ENCODE measurements at places on chromosomes 1 and 21.

- no peak for DNase-seq
Measured at GRCh38 chr1:71583756-71584155, 502.9 kb upstream of the ZRANB2 start.

DNA sequence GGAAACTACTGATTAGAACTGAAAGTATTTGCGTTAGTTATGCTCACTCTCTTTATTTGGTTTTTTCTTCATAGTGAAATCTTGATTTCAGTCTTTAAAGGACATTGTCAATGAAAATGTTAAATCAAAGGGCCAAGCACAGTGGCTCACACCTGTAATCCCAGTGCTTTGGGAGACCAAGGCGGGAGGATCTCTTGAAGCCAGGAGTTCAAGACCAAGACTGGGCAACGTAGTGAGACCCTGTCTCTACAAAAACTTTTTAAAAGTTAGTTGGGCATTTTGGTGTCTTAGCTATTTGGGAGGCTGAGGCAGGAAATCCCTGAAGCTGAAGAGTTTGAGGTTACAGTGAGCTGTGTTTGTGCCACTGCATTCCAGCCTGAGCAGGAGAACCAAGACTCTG is 13.6 kb downstream of the RLF start:
- DNase-seq: no peak

- no peak for DNase-seq
Measured at GRCh38 chr21:42236014-42236413, 17.1 kb downstream of the ABCG1 start.

DNA sequence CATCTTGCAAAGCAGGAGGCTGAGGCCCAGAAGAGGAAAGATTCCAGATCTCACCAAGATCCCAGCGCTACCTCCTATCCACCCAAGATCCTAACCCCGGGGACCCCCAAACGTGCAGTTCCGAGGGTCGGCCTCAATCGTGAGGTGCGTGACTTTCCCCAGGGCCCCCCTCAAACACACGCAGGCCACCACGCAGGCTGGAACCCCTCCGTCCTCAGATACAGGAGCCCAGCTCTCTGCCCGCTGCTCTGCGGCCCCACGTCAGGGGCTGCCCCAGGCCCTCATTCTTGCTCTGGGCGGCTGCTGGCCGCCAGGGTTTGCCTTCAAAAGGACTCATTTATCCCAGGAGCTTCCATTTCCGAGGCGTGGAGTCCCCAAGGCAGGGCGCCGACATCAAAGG is 39.9 kb downstream of the KRTAP10-1 start:
- no peak for DNase-seq

GRCh38 chr1:178500091-178500770 is 3.5 kb upstream of the CLEC20A start:
- no peak for DNase-seq

DNA sequence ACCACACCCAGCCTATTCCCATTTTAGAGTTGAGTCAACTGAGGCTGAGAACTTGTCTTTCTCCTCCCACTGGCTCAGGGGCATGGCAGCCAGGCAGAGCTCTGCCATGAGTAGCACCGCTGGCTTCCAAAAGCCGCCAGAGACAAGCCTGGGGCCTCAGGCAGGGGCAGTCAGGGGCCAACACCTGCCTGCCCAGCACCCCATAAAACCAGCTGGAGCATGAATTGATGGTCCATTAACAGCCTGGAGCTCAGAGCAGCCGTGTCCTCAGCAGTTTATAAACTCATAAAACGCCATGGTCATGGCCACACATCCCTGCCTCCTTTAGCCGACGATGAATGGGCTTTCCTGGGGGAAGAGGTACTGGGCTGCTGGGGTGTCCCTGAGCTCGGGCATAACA is 50.6 kb upstream of the PAX7 start:
- no peak for DNase-seq

DNA sequence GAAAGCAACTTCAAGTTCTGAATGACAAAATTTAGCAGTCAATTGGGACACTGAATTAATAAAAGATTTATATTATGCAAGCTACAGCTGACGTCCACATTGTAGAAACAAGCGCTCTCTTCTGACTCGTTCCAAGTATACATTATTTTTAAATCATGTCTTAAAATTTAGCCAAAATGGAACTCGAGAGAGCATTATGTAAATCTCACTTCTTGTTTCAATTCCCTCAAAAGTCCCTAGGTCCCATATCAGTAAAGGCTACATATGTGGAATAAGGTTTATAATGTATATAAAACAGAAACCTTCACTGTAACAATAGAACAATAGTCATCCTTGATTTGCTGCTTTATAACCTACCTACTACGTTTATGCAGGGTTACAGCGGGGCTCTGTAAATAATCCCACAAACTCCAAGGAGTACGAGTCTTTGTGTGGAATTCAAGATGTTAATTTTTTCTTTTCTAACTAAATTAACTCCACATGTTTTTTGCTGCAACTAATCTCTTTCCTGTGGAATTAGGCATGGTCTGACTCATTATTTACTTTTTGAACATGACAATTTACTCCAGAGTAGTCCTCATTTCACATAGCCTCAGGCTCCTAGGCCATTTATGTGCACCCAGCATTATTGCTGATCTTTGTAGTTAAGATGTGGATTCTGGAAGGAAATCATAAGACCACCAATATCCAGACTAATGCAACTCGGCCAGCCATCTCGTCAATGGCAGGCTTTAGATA is 785.1 kb downstream of the LTN1 start:
- DNase-seq: no peak

- DNase-seq: peak; percentile 87
Measured at GRCh38 chr1:224615861-224616755, at the start of gene CNIH3. CNIH3 (plus strand) TSS chr1:224616317; CDS start chr1:224617175, 858 bp downstream.

DNA sequence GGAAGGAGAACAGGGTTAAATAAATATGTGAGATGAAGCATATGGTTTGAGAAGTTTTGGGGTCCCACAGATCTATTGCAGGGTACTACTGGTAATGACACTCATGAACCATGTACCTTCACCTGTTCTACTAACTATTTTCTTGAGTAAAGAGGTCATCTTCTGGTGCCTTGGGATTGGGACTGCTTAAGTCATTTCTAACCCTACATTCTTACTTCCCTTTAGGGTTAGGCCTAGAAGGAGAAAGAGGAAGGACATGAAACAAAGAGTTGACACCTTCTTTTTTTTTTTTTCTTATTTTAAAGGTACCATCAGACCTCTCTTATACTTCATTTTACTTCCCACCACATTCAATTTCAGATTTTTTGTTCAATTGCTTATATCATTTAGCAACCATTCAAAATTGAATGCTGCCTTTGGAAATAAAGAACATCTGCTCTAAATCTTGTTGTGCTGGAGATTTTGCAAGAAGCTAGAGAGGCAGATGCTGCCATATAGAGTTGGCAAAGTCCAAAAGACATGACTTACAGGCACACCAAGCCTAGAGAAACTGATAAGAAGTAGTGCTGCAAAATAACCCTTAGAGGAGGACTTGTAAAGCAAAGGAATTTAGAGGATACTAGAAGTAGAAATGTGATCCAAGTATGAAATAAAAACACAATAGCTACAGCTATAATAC is 374.4 kb upstream of the ST6GALNAC5 start:
- no peak for DNase-seq

- no peak for DNase-seq
Measured at GRCh38 chr1:150192012-150192411, 42.3 kb downstream of the PLEKHO1 start.

GRCh38 chr1:201054091-201054543 is 30.6 kb upstream of the KIF21B start:
- DNase-seq: no peak

GRCh38 chr1:222923506-222923905 is 108.7 kb downstream of the DISP1 start:
- DNase-seq: no peak

DNA sequence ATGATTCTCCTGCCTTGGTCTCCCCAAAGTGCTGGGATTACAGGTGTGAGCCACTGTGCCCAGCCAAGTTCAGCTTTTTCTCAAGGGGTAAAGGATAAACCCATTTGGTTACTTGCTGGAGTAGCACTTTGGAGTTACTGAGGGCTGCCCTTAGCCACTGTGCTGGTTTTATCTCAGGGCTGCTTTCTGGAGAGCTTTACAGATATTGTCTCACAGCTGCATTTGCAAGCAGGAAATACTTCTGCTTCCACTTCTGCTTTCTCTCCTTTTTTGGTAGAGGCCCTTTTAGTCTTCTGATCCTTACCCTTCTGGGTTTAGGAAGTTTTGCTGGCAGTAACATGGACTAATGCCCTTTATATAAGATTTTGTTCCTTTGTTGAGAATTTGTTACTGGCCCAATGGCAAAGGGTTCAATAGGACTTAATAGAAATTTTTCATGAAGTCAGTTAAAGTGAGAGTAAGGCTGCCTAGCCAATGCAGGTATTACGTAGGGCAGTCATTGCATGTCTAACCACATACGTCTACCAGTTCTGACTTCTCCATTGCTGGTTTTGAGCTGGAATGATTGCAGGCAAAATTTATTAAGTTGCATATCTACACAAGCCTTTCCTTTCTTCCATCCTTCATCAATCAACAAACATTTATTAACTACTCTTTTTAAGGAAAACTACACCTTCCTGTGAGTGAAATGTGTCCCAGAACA is 24.4 kb downstream of the CAP1 start:
- no peak for DNase-seq

- DNase-seq: no peak
Measured at GRCh38 chr1:106962591-106962990, 93.9 kb upstream of the PRMT6 start.

- no peak for DNase-seq
Measured at GRCh38 chr1:150126811-150127210, 22.9 kb upstream of the PLEKHO1 start.

- DNase-seq: no peak
Measured at GRCh38 chr21:38773099-38774061, 32.3 kb upstream of the ETS2 start.

- no peak for DNase-seq
Measured at GRCh38 chr21:27149034-27149433, 182.1 kb upstream of the ADAMTS5 start.

DNA sequence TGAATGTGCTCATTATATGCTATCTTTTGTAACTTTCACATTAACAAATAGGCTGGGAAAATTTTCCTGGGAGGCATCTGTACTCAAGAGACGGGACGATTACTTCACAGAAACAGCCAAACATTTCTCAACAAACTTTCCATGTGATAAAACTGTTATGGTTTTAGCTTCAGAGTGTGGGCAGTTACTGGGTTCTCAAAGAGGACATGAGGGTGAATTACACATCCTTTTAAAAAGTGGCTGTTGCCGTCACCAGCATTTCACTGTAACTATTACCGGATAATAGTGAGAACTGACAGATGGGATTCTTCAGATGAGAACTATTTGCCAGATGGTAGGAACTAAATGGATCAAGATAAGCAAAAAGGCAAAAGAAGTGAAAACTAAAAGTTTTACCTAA is 109.1 kb downstream of the APP start:
- DNase-seq: no peak

GRCh38 chr1:17118706-17119075 is 560 bp downstream of the PADI2 start:
- no peak for DNase-seq

- DNase-seq: no peak
Measured at GRCh38 chr1:113615425-113615824, 143.9 kb downstream of the PHTF1 start.

GRCh38 chr1:213070406-213070805 is 19.4 kb downstream of the RPS6KC1 start:
- DNase-seq: no peak

- no peak for DNase-seq
Measured at GRCh38 chr21:45017039-45017960, 57.1 kb upstream of the ADARB1 start.

- no peak for DNase-seq
Measured at GRCh38 chr1:178733972-178734371, 8.9 kb downstream of the RALGPS2 start.

DNA sequence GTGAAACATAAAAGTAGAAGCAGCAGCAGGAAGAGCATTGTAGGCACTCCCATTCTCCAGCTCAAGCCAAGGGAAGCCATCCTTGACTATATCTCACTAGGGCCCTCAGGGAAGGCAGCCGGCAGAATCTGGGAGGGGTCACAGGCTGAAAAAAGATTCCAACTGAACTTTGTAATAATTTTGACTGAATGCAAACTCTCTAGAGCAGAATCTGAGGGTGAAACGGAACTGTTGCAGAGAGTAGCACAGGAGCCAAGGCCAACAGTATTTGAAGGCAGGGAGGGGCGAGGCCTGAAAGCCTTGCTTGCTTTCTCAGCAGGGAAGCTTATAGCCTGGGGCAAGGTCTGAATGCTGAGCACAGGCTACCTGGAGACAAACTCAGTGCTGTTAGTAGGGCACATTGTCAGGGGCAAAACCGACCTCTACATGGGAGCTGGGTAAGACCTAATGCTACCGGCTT is 180.6 kb downstream of the COL24A1 start:
- no peak for DNase-seq

DNA sequence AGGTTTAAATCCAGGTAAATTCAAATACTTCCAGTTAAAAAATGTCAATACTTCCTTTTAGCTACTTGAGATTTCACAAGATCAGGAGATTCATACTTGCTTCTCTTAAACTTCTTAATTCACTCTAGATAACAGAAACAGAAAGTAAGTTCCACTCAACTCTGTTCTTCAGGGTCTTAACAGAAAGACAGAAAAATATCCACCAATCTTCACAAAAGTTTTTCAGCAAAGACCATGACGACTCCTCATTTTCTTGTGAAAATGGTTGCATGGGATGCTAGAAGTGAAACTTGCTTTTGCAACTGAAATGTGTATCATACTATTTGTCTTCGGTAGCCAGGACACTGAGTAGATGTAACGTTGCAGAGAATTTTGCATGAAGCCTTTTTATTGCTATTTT is 12.3 kb upstream of the LRRC8C start:
- no peak for DNase-seq

DNA sequence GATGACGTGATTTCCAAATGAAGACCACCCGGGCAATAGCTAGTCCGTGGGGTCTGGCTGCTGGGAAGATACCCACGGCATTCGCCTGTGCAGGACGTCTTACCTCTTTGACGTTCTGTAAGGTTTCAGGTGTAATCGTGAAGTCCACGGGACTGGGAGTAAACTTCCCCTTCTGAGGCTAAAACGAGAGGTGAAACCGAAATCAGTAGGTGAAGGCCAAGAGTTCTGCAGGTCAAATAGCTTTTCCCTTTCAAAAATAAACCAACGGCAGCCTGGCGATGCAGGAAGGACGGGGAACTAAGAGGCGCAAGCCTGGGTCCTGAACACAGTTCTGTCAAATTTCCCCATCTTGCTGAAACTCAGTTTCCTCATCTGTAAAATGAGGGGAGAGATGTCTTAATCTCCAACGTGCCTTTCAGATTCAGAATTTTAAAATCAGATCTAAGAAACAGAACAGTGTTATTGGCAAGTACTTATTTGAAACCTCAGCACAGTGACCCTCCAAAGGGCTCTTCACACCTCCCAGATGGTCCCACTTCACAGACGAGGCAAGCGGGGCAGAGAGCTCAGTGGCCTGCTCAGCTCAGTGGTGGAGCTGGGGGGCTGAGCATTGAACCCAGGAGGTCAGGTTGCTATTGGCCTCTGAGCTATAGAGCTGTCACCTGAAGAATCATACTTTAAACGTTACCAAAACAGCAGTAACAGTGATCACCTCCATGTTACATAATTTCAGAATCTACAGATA is 34.7 kb downstream of the VPS26C start:
- no peak for DNase-seq
